EH (cell line): ENCODE measurements at places on chromosomes 11 and 22.

- no peak for DNase-seq
Observed at GRCh38 chr11:27231530-27231929, 131.5 kb downstream of the CCDC34 start.

- no peak for DNase-seq
Observed at GRCh38 chr11:61127991-61128390, 25.7 kb downstream of the CD5 start.

- peak; percentile 64 for DNase-seq
Observed at GRCh38 chr11:36010010-36010740, 66.3 kb downstream of the LDLRAD3 start.

DNA sequence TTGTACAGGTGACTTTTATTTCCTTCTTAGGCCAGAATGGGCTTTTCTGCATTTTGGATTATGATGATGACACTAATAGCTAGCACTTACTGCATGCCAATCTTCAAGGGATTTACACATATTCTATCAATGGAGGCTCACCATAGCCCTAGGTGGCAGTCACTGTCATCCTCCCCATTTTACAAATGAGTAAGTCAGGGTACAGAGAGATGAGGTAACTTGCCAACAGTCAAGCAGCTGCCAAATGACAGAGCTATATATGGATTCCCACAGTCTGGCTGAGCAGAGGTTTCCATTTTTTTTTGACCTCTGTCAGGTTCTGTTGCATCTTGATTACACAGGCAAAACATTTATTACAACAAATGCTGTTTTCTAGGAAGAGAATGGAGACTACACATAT, 23.8 kb upstream of the C11orf96 start:
- no peak for DNase-seq

- peak; percentile 69 for DNase-seq
Observed at GRCh38 chr11:46363455-46364005, 16.3 kb downstream of the DGKZ start.

- DNase-seq: no peak
Observed at GRCh38 chr11:4680341-4680740, 17.3 kb downstream of the OR51E2 start.

DNA sequence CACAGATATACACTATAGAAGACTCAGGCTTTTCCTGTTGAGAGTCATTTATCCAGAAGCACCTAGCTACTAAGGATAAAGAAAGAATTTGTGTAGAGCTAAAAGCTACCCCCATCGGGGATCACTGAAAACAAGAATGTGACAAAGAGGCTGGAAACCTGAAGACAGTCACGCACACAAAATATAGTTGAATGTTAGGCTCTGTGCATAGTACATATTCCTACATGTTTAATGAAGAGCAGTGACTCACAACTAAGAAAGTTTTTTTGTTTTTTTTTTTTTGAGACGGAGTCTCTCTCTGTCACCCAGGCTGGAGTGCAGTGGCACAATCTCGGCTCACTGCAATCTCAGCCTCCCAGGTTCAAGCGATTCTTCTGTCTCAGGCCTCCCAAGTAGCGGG, 8.4 kb downstream of the OR10V1 start:
- peak; percentile 50 for DNase-seq

DNA sequence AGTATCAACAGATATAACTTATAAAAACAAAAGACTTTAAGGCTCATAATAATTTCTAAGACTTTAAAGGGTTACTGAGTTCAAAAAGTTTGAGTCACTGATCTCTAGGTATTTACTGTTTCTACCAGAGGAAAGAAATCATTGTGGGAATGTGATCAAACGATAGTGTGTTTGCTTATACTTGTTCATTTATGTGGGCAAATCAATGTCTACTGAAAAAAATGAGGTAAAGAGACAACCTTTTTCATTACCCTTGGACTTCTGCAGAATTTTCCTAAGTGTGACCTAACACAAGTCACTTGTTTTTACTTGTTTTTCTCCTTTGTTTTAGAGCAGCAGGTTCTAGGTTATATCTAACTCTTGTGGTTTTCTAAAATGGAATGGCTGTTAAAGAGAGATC, 65.4 kb downstream of the PRR5L start:
- peak; percentile 48 for DNase-seq

DNA sequence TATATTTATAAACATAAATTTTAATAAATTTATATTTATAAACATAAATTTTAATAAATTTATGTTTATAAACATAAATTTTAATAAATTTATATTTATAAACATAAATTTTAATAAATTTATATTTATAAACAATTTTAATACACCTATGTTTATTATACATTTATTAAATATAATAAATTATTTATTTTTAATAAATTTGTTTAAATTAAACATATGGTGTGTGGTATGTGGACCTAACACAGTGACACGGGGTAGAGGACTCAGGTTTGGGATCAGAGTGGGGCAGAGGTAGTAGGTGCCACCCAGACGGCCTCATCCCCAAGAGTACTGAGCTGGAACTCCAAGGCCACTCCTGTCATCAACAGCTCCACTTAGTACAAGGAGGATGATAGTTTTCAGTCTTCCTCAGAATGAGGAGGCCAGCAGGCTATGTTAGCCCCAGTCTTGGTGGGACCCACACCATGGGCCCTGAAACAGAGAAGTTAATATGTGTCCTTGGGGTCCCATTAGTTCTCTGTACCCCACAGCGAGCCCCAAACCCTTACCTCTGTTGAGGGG, 46.7 kb upstream of the BID start:
- DNase-seq: no peak

DNA sequence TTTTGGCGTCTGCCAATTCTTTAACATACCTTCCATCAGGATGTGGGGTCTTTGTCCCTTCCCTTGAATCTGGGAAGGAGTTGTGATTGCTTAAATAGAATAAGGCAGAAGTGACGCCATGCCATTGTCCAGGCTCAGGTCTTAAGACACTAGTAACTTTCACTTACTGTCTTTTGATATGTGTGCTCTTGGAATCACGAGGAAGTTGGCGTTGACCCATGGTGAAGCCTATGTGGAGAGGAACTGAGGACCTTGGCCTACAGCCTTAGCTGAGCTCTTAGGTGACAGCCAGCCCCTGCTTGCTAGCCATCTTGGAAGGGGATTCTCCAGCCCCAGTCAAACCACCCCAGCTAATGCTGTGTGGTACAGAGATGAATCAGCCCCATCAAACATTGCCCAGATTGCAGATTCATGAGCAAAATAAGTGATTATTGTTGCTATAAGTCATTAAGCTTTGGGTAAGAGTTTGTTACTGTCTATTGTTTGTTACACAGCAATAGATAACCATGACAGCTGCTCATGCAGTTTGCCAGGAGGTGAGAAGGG, 17.6 kb upstream of the CLPB start:
- DNase-seq: no peak

DNA sequence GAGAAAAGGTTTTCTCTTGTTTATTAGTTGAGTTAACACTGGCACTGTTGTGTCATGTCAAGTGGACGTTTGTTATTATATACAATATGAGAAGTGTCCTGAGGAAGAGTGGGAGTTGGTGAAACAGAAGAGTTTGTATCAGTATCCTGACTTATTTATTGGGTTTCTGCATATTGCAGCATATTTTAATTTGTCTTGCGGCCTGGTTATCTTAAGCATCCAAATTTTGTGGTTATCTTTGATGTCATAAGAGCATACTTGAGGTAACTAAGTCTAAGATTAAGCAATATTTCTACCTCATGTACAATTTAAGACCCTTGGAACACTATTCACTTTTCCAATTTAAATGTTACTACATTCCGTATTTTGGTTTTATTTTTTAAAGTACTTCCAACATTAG, 103.5 kb downstream of the DDX10 start:
- no peak for DNase-seq
